Naive thymus-derived CD8-positive, alpha-beta T cell (primary cell): ENCODE measurements at places on chromosomes 3 and 15.

DNA sequence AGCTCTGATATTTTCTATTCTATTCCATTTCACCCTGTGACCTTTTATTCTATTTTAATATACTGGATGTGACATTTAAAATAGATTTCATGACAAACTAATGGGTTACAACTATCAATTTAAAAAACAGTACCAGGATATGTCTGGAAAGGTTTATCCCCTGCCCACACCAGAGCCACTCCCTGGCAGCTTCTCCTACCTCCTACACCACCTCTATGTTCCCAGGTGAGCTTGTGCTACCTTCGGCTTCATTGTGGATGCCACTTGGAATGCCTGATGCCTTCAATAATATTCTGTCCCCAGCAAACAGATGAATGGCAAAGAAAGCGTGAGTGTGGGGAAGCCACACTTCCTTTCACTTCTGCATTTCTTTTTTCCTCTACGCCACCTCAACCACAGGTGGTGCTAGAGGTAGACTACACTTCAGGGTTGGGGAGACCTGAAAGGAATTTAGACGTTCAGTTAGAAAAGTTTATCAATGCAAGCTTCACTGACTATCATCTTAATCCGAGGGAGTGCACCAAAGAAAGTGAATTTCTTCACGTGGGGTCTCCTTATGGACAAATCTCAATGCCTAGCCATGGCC lies 213.0 kb downstream of the SSR3 start:
- no peaks in the 10 kb centered on the region for H3K36me3 ChIP-seq
- DNase-seq: no peak
- H3K27ac ChIP-seq: no peak overlapping the region
- H3K27me3 ChIP-seq: peaks cover 13% of the 10 kb centered on the region
- no peaks in the 10 kb centered on the region for H3K4me1 ChIP-seq

DNA sequence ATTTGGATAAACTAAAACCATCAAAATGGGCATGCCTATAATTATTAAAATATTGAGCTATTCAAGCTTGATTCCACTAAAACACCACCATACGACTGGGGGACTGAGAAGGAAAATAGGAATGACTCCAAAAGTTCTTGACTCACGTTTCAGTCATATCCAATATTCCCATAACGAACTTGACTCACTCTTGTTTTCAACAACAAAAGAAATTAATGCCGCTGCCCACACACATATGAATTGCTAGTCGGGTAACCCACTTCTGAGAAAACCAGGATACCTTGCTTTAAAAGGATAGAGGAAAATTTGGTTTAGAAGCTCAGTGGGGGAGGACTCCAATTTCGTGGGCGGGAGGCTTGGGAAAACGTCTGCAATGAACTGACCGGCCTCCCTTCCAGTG lies 5.2 kb downstream of the HTR3C start:
- no peak overlapping the region for H3K4me3 ChIP-seq
- no peak for DNase-seq
- no peaks in the 10 kb centered on the region for H3K4me1 ChIP-seq
- H3K36me3 ChIP-seq: no peaks in the 10 kb centered on the region
- no peak overlapping the region for H3K27ac ChIP-seq
- peaks cover 2% of the 10 kb centered on the region for H3K27me3 ChIP-seq

GRCh38 chr3:146342989-146343388 lies 92.1 kb upstream of the PLSCR4 start:
- no peaks in the 10 kb centered on the region for H3K4me1 ChIP-seq
- H3K4me3 ChIP-seq: no peak overlapping the region
- H3K27ac ChIP-seq: no peak overlapping the region
- no peak for DNase-seq
- no peaks in the 10 kb centered on the region for H3K27me3 ChIP-seq
- no peaks in the 10 kb centered on the region for H3K36me3 ChIP-seq

DNA sequence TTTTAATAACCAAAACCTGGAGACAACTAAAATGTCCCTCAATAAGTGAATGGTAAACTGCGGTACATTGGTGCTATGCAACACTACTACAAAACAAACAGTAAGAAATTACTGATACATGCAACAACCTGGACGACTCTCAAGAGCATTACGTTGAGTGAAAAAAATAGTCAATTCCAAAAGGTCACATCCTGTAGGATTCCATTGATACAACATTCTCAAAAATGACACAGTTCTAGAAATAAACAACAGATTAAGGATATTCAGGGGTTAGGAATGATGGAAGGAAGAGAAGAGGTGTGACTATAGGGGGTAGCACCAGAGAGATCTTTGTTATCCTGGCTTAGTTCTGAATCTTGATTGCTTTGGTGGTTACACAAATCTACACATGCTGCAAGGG lies 72.2 kb downstream of the ZNF148 start:
- H3K36me3 ChIP-seq: peaks cover 5% of the 10 kb centered on the region
- H3K4me3 ChIP-seq: no peak overlapping the region
- H3K27ac ChIP-seq: no peak overlapping the region
- H3K27me3 ChIP-seq: no peaks in the 10 kb centered on the region
- H3K4me1 ChIP-seq: peaks cover 13% of the 10 kb centered on the region

DNA sequence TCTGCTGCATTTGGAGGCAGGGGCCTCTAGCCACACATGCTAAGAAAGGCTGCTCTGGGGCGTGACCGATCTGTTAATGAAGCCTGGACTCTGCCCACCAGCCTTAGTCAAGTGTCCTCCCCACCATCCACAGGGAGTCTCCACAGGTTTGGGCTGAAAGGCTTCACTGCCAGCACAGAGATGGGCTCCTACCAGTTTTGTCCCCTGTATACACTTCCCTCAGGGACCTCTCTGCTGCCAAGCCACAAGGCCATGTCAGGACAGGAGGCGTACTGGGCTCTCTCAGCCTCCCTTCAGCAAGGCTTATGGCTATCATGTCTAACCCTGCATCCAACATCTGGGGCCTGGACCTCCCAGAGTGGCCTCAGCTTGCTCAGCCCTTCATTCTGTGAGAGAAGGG lies 23.5 kb downstream of the KIF9 start:
- H3K36me3 ChIP-seq: no peaks in the 10 kb centered on the region
- no peak for DNase-seq
- no peaks in the 10 kb centered on the region for H3K4me1 ChIP-seq
- no peak overlapping the region for H3K27ac ChIP-seq
- no peaks in the 10 kb centered on the region for H3K27me3 ChIP-seq
- no peak overlapping the region for H3K4me3 ChIP-seq

GRCh38 chr15:31077181-31077580 lies 24.3 kb downstream of the TRPM1 start:
- no peak overlapping the region for H3K4me3 ChIP-seq
- no peak overlapping the region for H3K27ac ChIP-seq
- H3K27me3 ChIP-seq: peaks cover 8% of the 10 kb centered on the region
- H3K4me1 ChIP-seq: peaks cover 15% of the 10 kb centered on the region

GRCh38 chr15:62145015-62145735 lies 19.9 kb downstream of the C2CD4B start:
- peaks cover 5% of the 10 kb centered on the region for H3K27me3 ChIP-seq
- no peak overlapping the region for H3K27ac ChIP-seq
- H3K4me1 ChIP-seq: peaks cover 2% of the 10 kb centered on the region
- DNase-seq: no peak
- H3K4me3 ChIP-seq: no peak overlapping the region

GRCh38 chr3:143247073-143247472 lies 127.5 kb downstream of the CHST2 start:
- no peaks in the 10 kb centered on the region for H3K36me3 ChIP-seq
- no peak overlapping the region for H3K27ac ChIP-seq
- no peak overlapping the region for H3K4me3 ChIP-seq
- no peaks in the 10 kb centered on the region for H3K27me3 ChIP-seq
- no peaks in the 10 kb centered on the region for H3K4me1 ChIP-seq
- no peak for DNase-seq

DNA sequence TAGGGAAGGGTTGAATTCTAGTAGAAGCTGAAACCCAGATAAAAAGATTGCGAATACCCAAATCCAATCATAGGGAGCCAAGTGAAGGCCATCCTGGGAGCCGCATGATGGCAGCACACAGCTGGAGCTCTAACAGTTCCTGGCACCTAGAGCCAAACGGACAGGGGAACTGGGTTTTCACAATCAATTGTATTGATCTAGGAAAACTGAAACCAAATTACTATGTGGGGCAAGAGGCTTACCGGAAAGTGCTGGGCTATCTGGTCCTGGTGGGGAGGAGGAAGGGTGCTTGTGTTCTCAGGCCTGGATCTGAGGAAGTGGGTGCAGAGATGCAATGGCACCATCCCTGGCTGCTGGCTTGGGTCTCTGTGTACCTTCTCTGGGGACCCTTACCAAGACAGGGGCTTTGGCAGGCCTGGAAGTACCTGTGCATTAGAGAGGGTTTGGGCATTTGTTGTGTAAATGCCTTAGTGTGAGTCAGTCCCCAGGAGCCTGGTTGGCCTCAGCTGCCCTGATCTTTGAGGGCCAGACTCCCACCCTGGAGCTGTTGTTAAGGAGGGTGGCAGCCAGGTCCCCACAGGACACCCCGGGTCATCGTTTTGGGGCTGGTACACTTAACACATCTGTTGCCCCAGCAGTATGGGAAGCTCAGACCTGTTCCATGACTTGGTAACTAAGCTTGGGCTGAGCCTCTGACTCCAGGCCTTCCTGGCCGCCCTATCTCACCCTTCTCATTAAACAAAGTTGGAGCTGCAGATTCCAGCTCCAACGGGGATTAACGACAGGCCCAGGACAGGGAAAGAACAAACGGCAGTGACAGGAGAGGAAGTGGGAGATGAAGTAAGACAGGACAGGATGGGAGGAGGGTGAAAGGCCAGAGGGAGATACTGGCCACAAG lies 8.9 kb upstream of the FURIN start:
- no peak for DNase-seq
- peaks cover 5% of the 10 kb centered on the region for H3K4me1 ChIP-seq
- H3K36me3 ChIP-seq: no peaks in the 10 kb centered on the region
- peak overlapping the region; percentile 64 for H3K27ac ChIP-seq
- H3K4me3 ChIP-seq: no peak overlapping the region
- H3K27me3 ChIP-seq: no peaks in the 10 kb centered on the region

- peaks cover 5% of the 10 kb centered on the region for H3K27me3 ChIP-seq
- DNase-seq: no peak
- no peak overlapping the region for H3K4me3 ChIP-seq
- H3K36me3 ChIP-seq: no peaks in the 10 kb centered on the region
- no peak overlapping the region for H3K27ac ChIP-seq
- no peaks in the 10 kb centered on the region for H3K4me1 ChIP-seq
These were observed 206.6 kb upstream of the HES1 start for GRCh38 chr3:193929373-193929772.

DNA sequence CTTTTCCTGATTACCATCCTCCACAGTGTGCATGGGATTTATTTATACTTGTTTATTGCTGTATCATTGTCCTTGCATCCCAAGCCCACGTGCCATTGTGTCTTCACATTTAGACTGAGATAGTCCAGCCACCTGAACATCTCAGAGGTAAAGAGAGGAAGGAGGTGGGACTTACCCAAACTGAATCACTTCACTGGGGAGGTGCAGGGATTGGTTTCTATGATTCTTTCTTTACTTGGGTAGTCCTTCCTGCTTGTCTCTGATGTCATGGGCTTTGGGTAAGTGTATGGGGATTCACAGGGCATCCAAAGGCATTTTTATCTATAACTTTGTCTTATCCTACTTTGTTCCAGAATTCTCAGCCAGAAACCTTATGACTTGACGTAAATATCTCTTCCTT lies 141.5 kb upstream of the UMPS start:
- no peak overlapping the region for H3K4me3 ChIP-seq
- H3K36me3 ChIP-seq: no peaks in the 10 kb centered on the region
- peaks cover 38% of the 10 kb centered on the region for H3K27me3 ChIP-seq
- no peak for DNase-seq

GRCh38 chr3:146154995-146155394 lies 6.0 kb downstream of the PLOD2 start:
- peaks cover 24% of the 10 kb centered on the region for H3K27me3 ChIP-seq
- H3K4me1 ChIP-seq: peaks cover 5% of the 10 kb centered on the region
- H3K27ac ChIP-seq: no peak overlapping the region
- no peak overlapping the region for H3K4me3 ChIP-seq
- H3K36me3 ChIP-seq: no peaks in the 10 kb centered on the region
- DNase-seq: no peak

DNA sequence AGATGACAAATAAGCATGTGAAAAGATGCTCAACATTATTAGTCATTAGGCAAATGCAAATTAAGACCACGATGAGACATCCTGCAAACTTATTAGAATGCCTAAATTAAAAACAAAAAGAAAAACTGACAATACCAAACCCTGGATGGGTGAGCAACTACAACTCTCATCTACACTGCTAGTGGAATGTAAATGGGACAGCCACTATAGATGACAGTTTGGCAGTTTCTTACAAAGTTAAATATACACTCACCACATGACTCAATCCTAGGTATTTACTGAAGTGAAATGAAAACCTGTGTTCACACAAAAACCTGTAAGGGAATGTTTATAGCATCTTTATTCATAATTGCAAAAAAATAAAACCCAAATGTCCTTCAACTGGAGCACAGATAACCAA lies 74.7 kb downstream of the NPTN start:
- DNase-seq: no peak
- H3K36me3 ChIP-seq: no peaks in the 10 kb centered on the region
- H3K4me1 ChIP-seq: no peaks in the 10 kb centered on the region

DNA sequence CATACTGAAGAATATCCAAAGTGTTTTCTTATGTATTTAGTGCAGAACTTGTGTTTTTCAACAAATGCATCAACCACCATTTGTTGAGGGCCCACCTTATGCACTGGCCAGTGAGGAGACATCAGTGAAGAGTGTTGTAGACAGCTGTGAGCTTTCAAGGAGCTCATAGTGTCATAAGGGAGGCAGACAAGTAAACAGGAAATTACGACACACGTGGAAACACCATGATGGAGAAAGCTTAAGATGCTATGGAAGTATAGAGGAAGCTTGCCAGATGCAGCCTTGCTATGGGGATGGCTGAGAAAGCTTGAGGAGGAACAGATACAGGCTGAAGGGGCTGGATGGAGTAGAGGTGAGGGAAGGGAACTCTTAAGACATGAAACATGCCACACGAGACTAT lies 50.8 kb upstream of the PSMD6 start:
- no peak overlapping the region for H3K27ac ChIP-seq
- no peak for DNase-seq
- no peaks in the 10 kb centered on the region for H3K36me3 ChIP-seq
- no peak overlapping the region for H3K4me3 ChIP-seq
- H3K4me1 ChIP-seq: no peaks in the 10 kb centered on the region

- H3K36me3 ChIP-seq: no peaks in the 10 kb centered on the region
- H3K4me3 ChIP-seq: no peak overlapping the region
- no peak overlapping the region for H3K27ac ChIP-seq
- H3K27me3 ChIP-seq: peaks cover 9% of the 10 kb centered on the region
- no peak for DNase-seq
These were observed 14.6 kb upstream of the SNRPA1 start for GRCh38 chr15:101309436-101310160.

DNA sequence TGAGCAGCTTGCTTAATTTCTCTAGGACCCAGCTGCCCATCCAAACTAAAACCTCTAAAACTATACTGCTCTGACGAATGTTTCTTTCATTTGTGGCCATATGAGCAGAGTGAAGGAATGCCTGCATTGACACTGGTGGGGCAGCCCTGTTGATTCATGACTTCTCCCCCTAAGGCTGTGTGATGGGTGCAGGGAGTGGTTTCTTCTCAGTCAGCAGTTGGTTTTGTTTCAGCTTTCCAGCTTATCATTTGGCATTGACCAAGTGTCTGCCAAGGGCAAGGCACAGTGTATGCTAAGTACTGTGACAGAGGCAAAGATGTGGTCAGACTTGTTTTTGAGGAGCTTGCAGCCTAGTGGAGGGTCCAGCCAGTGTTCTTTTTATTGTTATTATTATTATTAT lies 4.7 kb downstream of the ABHD6 start:
- no peak overlapping the region for H3K4me3 ChIP-seq
- H3K4me1 ChIP-seq: peaks cover 22% of the 10 kb centered on the region
- no peaks in the 10 kb centered on the region for H3K36me3 ChIP-seq
- H3K27me3 ChIP-seq: no peaks in the 10 kb centered on the region
